ENCODE measurements at places on chromosomes 7 and 10. TPM values are rescaled to one million over a fixed set of nuclear protein-coding genes. Genes with fewer than 3 reads are reported as not detected.

- H3K27ac ChIP-seq: no peak overlapping the region
- no peak overlapping the region for H3K4me3 ChIP-seq
- no peaks in the 10 kb centered on the region for H3K36me3 ChIP-seq
- no peak for DNase-seq
These were observed 32.3 kb upstream of the NUB1 start for GRCh38 chr7:151309311-151309710.

- no peak for DNase-seq
- H3K27me3 ChIP-seq: no peaks in the 10 kb centered on the region
- H3K4me1 ChIP-seq: no peaks in the 10 kb centered on the region
- H3K27ac ChIP-seq: no peak overlapping the region
These were observed 376.7 kb downstream of the GLRX3 start for GRCh38 chr10:130512936-130513335.

- H3K27me3 ChIP-seq: no peaks in the 10 kb centered on the region
- peaks cover 7% of the 10 kb centered on the region for H3K36me3 ChIP-seq
- H3K27ac ChIP-seq: no peak overlapping the region
- peaks cover 8% of the 10 kb centered on the region for H3K4me1 ChIP-seq
These were observed 92.6 kb downstream of the MLLT10 start for GRCh38 chr10:21626457-21627161.

DNA sequence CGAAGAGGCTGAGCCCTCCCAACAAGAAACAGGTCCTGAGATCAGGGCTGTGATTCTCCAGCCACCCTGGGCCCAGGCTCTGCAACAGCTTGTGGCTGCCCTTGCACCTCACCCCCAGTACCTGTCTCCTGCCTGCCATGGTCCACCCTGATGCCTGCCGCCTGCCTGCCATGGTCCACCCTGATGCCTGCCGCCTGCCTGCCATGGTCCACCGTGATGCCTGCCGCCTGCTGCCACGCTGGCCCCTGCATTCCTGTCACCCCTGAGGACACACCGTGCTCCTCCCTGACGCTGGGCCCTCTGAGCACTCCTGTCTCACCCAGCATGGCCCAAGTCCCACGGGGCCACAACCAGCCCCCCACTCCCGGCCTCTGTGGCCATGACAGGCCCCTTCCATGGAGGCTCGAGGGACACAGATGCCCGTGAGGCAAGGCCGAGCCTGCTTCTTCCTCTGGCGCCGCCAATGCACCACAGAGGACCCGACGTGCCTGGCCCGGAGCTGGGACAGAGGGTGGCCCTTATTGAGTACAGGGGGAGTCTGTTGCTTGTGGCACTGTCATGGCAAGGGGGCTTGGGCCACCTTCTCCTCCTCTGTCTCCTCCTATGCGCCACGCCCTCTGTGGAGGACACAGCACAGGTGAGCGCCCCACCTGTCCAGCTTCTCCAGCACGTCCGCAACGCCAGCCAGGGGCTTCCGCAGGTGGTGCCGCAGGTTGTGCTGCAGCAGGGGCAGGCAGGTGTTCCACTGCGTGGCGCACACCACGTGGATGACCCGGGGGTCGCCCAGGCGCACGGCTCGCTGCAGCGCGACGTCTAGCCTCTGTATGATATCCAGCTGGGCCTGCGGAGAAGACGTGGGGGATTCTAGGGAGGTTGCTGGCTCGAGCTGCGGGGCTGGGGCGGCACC is 18.1 kb downstream of the CFAP46 start:
- no peak overlapping the region for H3K27ac ChIP-seq
- no peaks in the 10 kb centered on the region for H3K27me3 ChIP-seq
- DNase-seq: no peak
- no peaks in the 10 kb centered on the region for H3K36me3 ChIP-seq
- no peaks in the 10 kb centered on the region for H3K4me1 ChIP-seq

- DNase-seq: no peak
- H3K4me3 ChIP-seq: no peak overlapping the region
- no peak overlapping the region for H3K27ac ChIP-seq
These were observed 110.0 kb downstream of the HGF start for GRCh38 chr7:81659697-81660395.

- DNase-seq: no peak
- H3K27me3 ChIP-seq: no peaks in the 10 kb centered on the region
- H3K4me1 ChIP-seq: no peaks in the 10 kb centered on the region
- no peaks in the 10 kb centered on the region for H3K36me3 ChIP-seq
- H3K4me3 ChIP-seq: no peak overlapping the region
These were observed 248.1 kb downstream of the ABCA13 start for GRCh38 chr7:48419401-48419800.

DNA sequence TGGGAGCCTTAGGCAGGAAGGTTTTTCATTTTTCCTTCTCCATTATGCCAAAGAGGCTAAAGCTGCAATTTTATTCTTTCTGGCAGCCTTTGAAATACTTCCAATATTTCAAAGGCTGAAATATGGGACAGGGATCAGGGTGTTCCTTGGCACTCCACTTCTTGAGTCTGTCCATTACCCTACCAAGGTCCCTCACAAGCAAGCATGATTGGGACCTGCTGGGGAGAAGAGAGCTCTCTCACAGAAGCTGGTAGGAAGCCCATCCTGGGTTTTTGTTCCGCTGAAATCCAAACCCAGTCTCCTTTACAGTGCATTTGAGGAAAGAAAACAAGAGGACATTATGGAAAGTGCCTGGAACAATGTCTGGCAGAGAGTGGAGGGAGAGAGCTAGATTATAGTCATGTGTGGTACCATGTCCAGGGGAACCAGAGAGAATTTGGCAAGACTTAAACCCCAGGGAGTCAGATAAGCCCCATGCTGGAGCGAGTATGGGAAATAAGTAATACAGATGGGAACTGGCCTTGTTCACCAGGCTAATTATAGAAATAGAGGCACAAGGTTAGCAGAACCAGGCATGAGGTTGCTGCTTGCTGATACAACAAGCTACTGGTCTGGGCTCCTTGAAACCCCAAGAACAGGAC is 104.7 kb downstream of the LSM5 start:
- H3K4me1 ChIP-seq: no peaks in the 10 kb centered on the region
- DNase-seq: no peak
- H3K4me3 ChIP-seq: no peak overlapping the region
- H3K36me3 ChIP-seq: no peaks in the 10 kb centered on the region
- H3K27me3 ChIP-seq: peaks cover 8% of the 10 kb centered on the region
- H3K27ac ChIP-seq: no peak overlapping the region

The LIPM gene
- not detected for polyA plus RNA-seq

The ZNF503 gene
- polyA plus RNA-seq: not detected

The CFTR gene
- not detected for polyA plus RNA-seq

The PKD2L1 gene
- polyA plus RNA-seq: not detected

Data from CD8-positive, alpha-beta memory T cell (primary cell).